Activated naive CD4-positive, alpha-beta T cell treated with anti-CD3 and anti-CD28 coated beads, Interleukin-2, amount 50 U/mL, for 72 hours (primary cell): ENCODE measurements at places on chromosomes 16 and 17. TPM values are rescaled to one million over a fixed set of nuclear protein-coding genes. Genes with fewer than 3 reads are reported as not detected.

MMP25 gene
- total RNA-seq = 2.0 TPM

PRDM7 gene
- total RNA-seq = not detected

DNAH3 gene
- total RNA-seq = not detected

ALOX12B gene
- total RNA-seq = 3.2 TPM

TNP2 gene
- not detected for total RNA-seq

SRCAP gene
- 76.8 TPM for total RNA-seq

CRYBA1 gene
- not detected for total RNA-seq

GSG1L gene
- total RNA-seq = not detected

CYGB gene
- not detected for total RNA-seq

C1QL1 gene
- not detected for total RNA-seq

KCNH6 gene
- not detected for total RNA-seq

CDH15 gene
- total RNA-seq = not detected

MAPT gene
- 2.2 TPM for total RNA-seq

TP53TG3E gene
- total RNA-seq = not detected

RPS6KB1 gene
- 71.5 TPM for total RNA-seq

CACNB1 gene
- total RNA-seq = 15.0 TPM

TBC1D3 gene
- total RNA-seq = not detected

FZD2 gene
- not detected for total RNA-seq

RHBDF1 gene
- total RNA-seq = 0.47 TPM

BRICD5 gene
- total RNA-seq = 10.3 TPM

RHBDL1 gene
- 4.6 TPM for total RNA-seq

SLC5A11 gene
- not detected for total RNA-seq

ZFP1 gene
- 13.5 TPM for total RNA-seq

CFAP52 gene
- not detected for total RNA-seq

FOXC2 gene
- total RNA-seq = not detected

AKAP1 gene
- total RNA-seq = 28.0 TPM

KRTAP9-4 gene
- not detected for total RNA-seq

KRT36 gene
- not detected for total RNA-seq

KRT27 gene
- not detected for total RNA-seq

IRX5 gene
- total RNA-seq = not detected

P2RX5 gene
- 82.9 TPM for total RNA-seq

SEPTIN1 gene
- 161 TPM for total RNA-seq

KIF1C gene
- 42.4 TPM for total RNA-seq

LGALS9B gene
- total RNA-seq = not detected

TOX3 gene
- not detected for total RNA-seq
